Activated CD4-positive, alpha-beta memory T cell treated with anti-CD3 and anti-CD28 coated beads, Interleukin-2, amount 10 ng/mL, durations not matched to agents 7 days and 5 days (primary cell): ENCODE measurements at places on chromosomes 5 and 9.

- DNase-seq, result no peak
Observed at GRCh38 chr5:177489119-177489716, 8.2 kb downstream of the PDLIM7 start.

DNA sequence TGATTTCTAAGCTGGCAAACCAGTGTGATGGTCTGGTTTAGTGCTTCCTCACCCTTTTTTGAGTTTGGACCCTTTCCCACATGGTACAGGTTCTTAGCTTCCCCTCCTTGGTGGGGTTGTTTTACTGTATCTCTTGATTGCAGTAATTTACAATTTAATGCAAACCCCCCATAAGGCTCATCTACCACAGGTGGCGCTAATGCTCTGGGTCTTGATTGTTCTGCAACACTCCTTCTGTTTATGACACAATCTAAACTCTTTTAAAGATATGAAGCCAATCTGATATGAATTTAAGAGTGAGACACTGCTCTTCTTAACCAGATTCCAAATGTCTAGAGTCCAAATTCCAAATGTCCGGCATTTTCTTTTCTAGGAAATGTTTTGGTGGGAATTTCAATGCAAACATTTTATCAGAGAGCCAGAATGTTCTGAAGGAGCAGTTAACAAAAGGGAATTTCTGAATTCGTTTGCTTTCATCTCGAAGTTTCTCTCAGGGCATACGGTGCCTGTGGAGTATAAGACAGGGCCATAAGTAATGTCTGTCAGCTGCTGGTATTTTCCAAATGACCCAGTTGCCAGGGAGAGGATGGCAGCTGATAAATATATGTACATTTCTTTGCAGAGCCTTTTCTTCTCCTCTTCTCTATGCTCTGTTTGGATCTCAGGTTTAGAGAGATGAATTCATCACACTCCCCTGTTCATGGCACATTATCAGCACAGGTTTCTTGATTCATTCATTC is 246.8 kb downstream of the ARHGAP26 start:
- peak; percentile 55 for DNase-seq

GRCh38 chr9:107131108-107131799 is 151.8 kb upstream of the RAD23B start:
- no peak for DNase-seq

DNA sequence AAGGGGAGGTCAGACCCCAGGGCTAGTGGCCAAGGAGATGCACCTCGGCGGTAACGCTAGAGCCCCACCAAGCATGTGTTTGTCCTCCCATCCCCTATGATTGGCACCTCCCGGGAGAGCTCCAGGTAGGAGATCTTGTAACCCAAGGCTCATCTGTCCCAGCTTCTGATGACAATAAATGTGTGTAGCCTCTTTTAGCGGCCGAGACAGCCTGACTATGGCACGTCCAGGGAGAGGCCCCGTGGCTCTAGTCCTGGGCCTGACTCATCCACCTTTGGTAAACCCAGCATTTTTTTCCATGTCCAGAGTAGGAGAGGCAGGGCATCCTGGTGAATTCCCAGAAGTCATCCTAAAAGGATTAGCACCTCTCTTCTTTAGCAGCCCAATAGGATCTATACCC is 39.2 kb downstream of the IRF1 start:
- DNase-seq, result no peak

- no peak for DNase-seq
Observed at GRCh38 chr9:137294681-137295237, 7.3 kb downstream of the NRARP start.

DNA sequence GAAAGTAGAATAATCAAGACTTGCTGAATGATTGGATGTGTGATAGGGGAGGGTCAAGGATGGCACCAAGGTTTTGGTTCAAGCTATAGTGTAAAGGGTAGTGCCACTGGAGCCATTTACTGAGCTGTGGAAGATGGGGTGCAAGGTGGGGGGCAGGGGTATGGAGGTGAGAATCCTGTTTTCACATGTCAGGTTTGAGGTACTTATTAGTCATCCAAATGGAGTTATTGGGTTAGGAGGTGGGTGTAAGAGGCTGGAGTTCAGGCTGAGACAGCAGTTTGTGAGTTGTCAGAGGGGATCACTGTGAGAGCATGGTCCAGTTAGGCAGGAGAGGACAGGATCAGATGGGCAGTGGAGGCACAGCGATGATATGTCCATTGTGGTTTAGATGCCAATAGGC is 8.9 kb downstream of the PCBD2 start:
- DNase-seq, result no peak

DNA sequence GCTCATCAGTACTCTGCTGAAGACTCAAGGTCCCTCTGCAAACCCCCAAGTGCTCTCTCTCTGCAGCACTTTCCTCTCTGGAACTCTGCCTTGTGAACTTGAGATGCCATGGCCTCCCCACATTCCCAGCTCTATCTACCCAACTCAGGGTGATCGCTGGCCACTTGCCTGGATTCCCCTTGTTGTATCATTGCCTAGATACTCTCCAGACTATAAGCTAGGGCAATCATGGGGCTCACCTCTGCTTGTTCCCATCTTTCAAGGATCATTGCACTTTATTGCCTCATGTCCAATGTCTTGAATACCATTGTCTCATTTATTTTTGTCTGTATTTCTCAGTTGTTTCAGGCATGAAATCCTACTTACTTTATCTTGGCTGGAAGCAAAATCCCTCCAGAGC is 144.1 kb downstream of the PLPPR1 start:
- DNase-seq, result no peak

GRCh38 chr9:136290508-136291000 is 13.3 kb downstream of the CCDC187 start:
- no peak for DNase-seq

DNA sequence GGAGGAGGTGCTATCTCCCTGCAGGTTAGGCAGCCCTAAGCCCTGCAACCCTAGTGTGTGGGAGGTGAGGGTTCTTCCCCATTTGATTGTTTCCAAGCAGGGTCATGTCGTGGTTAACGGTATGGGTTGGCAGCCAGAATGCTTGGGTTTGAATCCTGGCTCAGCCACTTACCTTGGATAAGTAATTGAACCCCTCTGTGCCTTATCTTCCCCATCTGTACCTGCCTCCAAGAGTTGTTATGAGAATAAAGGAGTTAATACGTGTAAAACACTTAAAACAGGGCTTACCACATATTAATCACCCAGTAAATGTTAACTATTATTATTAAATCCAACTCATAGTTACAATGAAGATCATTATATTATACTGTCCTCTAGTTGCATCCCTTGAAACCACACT is 52.2 kb upstream of the SPATA31E1 start:
- DNase-seq, result no peak

DNA sequence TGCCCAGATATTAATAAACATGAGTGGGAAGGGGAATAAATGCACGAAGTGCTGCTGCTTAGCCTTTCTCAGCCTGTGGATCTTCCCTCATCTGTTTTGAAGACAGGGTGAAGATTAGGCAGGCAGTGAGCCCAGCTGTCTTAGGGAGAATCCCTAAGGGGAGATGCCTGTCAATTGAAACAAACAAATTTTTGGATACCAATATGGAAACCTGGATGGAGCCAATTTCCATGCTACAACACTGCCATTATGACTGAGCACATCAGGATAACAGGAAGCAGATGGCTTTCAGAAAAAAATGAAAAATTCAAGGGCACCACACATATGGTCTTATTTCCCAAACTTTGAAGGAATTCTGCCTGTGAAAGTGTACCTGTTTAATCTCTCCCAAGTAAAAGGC is 80.3 kb downstream of the HMHB1 start:
- no peak for DNase-seq

- no peak for DNase-seq
Observed at GRCh38 chr5:169410996-169411783, 110.3 kb upstream of the SLIT3 start.

GRCh38 chr9:136470356-136470755 is 12.5 kb downstream of the SEC16A start:
- DNase-seq, result no peak

- no peak for DNase-seq
Observed at GRCh38 chr5:43627028-43627427, 24.0 kb downstream of the NNT start.

DNA sequence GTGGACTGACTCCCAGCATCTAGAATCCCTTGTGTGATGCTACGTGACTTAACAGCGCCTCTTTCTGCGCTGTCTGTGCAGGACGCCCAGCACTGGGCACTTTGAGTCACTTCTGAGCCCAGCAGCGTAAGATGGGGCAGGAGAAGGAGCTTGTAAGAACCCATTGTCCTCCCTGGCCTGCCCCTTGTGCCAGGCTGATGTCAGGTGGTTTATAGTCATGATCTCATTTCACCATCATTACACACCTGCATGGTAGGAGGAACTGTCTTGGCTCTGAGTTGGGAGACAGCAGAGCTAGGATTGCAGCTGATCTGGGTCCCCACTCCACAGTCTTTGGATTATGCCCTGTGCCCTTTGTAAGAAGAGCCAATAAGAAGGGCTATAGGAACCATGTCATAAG is 12.2 kb downstream of the ERGIC1 start:
- DNase-seq, result no peak

- no peak for DNase-seq
Observed at GRCh38 chr9:109281518-109281917, 39.3 kb downstream of the EPB41L4B start.

- DNase-seq, result peak; percentile 66
Observed at GRCh38 chr5:157571357-157571827, 4.2 kb downstream of the ADAM19 start.

GRCh38 chr9:132876849-132877248 is 1.2 kb downstream of the AK8 start:
- no peak for DNase-seq

DNA sequence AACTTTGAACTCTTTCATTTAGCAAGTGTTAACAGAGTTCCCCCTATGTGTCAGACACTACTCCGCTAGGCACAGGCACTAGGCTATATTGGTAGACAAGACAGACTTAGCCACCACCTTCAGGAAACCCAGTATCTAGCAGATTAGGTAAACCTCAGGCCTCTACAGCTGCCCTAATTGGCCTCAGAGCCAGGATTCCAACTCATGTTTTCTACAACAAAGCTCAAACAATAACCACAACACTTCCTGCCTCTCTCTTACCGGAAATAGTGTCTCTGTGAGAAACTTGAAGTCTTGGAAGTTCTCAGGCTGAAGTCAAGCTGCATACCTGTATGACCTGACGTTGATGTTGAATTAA is 116.6 kb upstream of the SLC44A1 start:
- DNase-seq, result peak; percentile 75

DNA sequence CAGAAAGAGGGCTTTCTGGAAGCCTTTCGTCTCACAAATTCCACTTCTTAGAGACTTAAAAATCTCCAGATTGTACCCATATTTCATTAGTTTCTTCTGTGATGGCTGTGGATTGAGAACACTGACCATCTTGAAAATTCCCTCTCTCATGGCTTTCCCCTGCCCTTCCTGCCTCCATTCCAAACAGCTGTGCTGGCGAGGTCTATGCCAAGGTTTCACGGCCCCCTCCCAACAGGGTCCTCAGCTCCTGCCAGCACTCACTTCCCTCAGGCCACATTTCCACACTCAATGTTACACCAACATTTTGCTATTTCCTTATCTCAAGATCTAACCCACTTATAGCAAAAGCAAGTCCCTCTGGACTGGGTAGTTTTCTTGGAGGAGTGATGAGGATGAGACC is 40.3 kb upstream of the EQTN start:
- DNase-seq, result no peak

GRCh38 chr5:98454904-98455303 is 318.6 kb upstream of the RGMB start:
- no peak for DNase-seq

- peak; percentile 66 for DNase-seq
Observed at GRCh38 chr5:378301-378891, 56.9 kb downstream of the AHRR start.
